Right atrium auricular region (tissue), 2 donors: ENCODE measurements at places on chromosomes 1 and 21.

DNA sequence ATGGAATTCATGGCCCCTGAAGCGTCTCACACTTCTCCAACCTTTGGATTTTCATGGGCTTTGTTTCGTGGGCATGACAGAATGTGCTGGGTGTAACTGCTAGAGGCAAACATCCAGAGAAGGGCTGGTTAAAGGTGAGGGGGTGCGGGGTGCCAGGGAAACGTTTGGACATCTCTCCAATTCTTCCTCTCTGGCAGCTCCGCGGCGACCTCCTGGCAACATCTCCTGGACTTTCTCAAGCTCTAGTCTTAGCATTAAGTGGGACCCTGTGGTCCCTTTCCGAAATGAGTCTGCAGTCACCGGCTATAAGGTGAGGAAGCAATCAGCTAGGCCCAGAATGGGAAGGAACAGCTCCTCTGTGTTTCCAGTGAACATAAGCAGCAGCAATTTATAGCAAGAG, 12.0 kb downstream of the TMEM81 start:
- no peak for DNase-seq

GRCh38 chr1:29579821-29580425, 343.6 kb downstream of the PTPRU start:
- DNase-seq: no peak

- DNase-seq: no peak
Measured at GRCh38 chr21:29763674-29764073, 176.1 kb downstream of the GRIK1 start.

DNA sequence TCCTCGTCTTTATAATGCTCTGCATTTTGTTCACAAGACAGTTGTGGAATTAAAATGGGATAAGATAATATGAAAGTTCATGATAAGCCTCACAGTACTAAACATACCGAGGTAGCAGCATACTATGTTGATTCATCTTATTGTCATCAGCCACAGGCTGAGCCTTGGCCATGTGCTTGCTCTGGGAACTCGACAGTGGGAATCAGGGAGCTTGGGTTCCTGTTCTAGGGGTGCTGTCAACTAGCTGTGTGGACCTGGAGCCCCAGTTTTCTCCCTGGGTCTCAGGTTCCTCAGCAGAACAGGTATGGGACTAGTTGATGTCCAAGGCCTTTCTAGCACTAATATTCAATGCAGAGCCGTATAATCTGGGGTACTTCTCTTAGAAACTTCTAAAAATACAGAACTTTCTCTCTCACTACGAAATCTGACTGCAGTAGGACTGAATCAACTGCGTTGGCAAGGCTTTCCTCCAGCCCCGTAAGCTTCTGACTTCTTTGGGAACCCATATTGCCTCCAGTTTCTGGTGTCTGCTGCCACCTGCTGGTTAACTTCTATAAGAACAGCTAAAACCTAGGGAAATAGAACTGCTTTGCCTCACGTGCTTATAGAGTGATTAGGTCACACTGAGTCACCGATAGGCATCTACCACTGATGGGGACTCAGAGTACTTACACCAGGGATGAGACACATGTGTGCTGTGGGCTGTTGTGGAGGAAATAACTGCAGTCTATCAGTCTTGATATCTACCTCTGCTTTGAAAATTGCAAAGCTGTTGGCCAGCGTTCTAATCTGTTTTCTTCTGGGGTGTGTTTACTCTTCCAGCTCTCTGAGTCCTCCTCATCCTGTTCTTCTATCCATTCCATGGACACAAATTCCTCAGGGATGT, 110.9 kb downstream of the RGL1 start:
- DNase-seq: peak; percentile 80

GRCh38 chr1:35660581-35661473, 19.5 kb upstream of the PSMB2 start:
- no peak for DNase-seq

- DNase-seq: peak; percentile 16
Measured at GRCh38 chr1:227998374-227999055, 8.3 kb upstream of the WNT3A start.

DNA sequence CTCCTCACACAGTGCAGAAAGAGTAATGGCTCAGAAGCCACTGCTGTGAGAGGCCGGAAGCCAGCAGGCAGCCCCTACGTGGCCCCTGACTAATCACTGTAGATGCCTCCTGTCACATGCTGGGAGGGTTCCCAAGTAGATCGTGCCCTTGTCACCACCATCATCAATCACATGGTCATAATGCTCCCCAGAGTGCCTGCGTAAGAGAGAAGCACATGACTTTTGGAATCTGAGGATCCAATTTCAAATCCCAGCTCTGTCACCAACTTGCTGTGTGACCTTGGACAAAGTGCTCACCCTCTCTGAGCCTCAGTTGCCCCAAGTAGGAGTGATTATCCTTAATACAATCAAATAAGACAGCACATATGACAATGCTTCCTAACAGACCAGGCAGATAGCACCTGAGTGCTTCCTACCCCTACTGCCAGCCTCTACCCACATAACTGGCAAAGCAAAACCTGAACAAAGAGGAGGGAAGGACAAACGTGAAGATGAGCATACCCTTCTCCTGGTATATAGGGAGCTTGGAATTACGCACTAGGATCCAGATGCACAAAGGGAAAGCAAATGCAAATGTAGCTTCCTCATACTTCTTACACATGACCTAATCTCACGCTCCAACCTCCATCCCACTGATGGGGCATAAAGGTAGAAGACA, 65.7 kb downstream of the SDC3 start:
- DNase-seq: no peak

- DNase-seq: no peak
Measured at GRCh38 chr21:29496337-29496736, 197.6 kb downstream of the BACH1 start.

DNA sequence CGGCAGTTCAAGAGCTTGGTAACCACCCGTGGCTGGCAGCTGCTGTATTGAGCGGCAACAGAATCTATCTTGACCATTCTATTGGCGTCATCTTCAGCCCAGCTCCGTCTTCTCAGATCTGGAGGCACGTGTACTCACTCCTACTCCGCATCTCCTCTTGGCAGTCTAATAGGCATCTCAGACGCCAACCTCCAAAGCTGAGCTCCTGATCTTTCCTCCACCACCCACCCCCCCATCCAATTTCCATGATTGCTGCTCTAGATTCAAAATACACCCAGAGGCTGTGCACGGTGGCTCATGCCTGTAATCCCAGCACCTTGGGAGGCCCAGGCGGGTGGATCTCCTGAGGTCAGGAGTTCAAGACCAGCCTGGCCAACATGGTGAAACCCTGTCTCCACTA, 84.6 kb upstream of the CASZ1 start:
- DNase-seq: no peak

- DNase-seq: no peak
Measured at GRCh38 chr1:147527941-147528936, 13.1 kb upstream of the BCL9 start.

GRCh38 chr21:43825936-43826622, 36.7 kb downstream of the RRP1 start:
- no peak for DNase-seq

DNA sequence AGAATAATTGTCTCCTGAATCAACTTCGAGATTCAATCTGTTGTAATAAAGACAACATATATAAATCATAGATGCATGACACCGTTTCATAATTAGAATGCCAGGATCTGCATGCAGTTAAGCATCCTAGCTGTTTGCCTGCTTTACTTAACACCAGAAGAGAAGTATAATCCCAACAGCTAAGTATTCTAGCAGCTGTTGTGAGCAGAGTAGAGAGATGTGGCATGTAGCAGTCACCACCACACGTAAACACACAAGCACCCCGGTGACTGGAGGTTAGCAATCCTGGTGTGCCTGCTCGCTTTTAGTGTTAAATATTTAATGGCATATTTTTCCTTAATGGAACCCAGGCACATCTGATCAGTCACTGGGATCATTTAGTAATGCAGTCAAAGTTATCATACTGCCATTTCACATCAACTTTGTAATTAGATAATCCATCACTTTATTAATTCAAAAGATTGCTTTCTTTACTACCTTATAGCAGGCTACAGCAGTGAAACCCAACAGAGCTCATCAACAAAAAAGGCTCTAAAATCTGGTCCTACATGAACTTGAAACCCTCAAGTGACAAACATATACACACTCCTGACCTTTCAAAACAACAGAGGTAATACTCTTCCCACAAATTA, 187.9 kb downstream of the SMYD3 start:
- no peak for DNase-seq

GRCh38 chr1:46425726-46426125, 31.6 kb downstream of the FAAH start:
- no peak for DNase-seq

DNA sequence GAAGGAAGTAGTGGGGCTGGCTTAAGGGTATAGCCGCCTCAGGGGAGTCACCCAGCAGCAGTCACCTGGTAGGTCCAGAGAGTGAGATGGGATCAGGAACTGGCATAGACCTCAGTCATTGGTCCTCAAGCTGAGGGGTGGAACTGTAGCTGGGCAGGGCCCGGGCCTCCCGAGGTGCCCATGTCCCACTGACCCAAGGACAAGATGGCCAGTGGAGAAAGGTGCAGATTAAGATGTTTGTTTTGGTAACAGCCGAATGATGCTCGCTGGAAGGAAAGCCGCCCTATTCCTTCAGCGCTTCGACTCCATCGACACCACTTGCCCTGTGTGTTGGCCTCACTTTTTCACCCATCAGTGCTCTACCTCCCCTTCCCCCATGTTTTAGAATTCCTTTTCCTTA, 16.4 kb downstream of the COL9A2 start:
- no peak for DNase-seq

DNA sequence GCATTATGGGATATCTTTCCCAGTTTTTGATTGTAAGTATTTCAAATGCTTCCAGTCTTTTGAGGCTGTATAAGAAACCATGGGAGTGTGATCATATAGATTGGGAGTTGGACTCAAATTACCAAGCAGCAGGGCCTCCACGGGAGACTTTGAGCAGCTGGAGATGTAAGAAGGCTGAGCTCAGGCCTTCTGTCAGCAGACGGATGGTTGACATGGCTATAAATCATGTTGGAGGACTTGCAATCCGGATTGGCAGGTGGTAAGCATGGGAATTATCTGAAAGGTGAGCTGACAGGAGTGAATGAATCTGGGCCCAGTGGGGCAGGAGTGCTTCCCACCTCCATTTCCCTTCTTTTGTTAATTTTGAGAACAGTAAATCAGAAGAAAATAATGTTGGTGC, 83.2 kb upstream of the PPM1J start:
- no peak for DNase-seq
